GM23338 (cell line): ENCODE measurements at places on chromosomes 7 and 10.

DNA sequence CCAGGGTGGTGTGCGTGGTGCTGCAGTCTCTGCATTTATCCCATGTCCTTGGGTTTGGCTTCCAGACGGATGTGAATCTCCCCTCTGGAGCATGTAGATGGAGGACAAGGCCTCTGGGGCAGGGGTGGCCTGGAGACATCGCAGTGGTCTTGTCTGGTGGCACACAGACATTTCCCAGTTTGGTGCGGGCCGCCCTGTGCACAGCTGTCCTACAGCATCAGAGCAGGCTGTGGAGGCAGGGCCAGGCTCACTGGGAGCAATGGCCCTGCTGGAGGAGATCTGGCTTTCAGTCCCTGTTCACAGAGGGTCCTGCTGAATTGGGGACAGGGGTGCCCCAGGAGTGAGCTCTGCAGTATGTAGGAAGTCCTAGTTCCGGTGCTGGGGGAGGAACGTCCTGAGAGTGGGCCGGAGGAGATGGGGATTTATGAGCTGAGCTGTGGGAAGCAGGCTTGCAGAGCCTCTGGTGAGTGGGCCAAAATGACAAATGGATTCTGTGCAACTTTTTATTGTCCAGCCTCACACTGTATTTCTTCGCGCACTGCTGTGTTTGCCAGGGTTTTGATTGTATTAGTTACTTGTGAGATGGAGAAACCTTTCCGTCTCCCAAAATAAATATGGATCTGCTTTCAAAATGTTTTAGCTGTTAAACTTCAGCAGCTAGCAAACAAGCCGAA is 40.3 kb downstream of the MGMT start:
- DNase-seq: no peak

- no peak for DNase-seq
Measured at GRCh38 chr7:123579416-123579815, 21.8 kb upstream of the NDUFA5 start.

DNA sequence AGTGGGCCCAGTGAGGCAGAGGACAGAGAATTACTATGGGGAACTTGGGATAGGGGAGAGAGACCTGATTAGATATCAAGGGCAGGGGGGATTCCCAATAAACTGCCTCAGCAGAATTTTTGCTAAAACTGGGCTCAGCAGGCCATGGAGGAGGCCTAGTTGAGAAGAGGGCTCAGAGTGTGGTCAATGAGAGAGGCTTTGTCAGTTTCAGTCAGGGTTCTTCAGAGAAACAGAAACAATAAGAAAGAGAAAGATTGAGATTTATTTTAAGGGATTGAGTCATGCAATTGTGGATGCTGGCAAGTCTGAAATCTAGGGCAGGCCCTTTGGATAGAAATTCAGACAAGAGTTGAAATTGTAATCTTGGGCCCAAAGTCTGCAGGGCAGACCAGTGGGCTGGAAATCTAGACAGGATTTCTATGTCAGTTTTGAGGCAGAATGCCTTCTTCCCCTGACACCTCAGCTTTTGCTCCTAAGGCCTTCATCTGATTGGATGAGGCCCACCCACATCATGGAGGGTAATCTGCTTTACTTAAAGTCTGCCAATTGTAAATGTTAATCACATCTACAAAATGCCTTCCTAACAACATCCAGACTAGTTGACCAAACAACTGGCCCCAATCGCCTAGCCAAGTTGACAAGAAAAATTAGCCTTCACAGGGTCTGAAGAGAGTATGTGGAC is 33.5 kb upstream of the CCSER2 start:
- DNase-seq: no peak

- DNase-seq: peak; percentile 52
Measured at GRCh38 chr10:16155834-16156233, 281.0 kb upstream of the PTER start.

- peak; percentile 82 for DNase-seq
Measured at GRCh38 chr10:95289003-95289920, 1.5 kb downstream of the PDLIM1 start.

- DNase-seq: no peak
Measured at GRCh38 chr10:79147796-79148451, 79.2 kb downstream of the ZMIZ1 start.

DNA sequence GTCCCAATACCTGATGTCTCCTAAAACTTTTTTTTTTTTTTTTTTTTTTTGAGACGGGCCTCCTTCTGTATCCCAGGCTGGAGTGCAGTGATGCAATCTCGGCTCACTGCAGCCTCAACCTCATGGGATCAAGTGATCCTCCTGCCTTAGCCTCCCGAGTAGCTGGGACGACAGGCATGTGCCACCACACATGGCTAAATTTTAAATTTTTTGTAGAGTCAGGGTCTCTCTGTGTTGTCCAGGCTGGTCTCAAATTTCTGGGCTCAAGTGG is 28.4 kb downstream of the GTF2IRD1 start:
- DNase-seq: no peak

DNA sequence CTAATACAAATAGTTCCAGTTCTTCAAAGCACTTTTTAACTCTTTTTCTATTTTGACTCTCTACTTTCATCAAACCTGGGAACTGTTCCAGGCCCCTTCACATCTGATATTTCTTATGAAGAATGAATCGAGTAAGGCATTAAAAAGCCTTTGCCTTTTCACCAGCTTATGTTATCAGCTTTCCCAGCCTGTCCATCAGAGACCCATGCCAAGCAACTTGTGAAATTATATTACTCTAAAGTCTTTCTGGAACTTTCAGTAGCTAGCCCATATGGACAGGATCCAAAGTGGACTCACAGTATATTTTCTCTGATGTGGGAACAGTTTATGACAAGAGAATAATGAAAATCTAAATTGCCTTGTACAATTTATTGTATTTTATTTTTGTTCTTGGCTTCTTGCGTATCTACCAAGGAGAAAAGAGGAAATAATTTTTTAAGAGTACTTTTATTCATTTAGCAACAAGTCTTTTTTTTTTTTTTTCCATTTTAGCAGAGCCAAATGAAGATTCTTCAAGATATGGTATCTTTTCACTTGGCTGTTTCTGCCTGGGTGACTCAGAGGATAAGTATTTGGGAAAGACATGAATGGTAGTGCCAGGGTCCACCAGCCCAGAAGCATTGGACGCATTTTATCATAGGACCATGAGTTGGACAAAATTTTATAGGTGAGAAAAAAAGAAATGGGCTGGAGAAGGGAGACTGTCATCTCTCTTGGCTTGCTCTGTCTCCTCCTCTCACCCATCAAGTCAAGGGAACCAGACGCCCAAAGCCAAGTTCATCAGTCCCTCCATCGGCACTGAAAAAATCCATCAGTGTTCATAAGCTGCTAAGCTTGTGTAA is 195.8 kb upstream of the NEBL start:
- DNase-seq: no peak

DNA sequence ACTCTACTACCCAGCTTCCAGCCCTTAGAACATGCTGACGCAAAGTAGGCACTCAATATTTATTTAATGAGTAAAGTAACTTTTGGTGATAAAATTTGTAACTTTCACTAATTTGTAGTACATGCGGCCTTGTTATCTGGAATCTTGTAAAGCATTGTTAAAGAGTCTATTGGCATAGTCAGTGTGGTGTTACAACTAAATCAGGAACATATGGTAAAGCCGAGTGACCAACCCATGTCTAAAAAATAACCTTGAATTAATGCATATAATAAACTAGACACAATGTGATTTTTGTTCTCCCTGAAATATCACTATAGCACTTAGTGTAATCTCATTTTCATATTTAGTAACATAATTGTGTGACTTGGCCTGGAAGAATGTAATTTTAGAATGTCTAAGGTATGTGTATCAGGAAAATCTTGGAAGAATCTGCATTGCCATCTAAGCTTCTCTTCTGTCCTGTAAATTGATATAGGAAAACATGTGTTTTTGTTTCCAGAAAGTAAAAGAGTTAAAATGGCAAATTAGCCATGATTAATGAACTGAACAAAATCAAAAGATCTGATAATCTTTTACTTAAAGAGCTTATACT is 256.7 kb upstream of the GNAI1 start:
- no peak for DNase-seq

DNA sequence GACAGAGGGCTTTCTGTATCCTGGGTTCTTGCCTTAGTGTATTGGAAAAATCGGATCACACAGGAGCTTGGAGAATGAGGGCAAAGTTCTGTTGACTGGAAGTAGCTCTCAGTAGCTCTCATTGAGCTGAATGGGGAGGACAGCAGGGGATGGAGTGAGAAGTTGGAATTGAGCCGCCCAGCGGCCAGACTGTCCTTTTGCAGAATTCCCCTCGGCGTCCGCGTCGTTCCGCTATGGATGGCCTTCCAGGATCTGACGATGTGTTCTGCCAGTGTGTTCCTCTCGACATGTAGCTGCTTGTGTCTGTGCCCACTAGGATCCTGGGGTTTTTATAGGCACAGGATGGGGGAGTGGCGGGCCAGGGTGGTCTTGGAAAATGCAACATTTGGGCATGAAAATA is 351.8 kb upstream of the SEMA3A start:
- peak; percentile 8 for DNase-seq

DNA sequence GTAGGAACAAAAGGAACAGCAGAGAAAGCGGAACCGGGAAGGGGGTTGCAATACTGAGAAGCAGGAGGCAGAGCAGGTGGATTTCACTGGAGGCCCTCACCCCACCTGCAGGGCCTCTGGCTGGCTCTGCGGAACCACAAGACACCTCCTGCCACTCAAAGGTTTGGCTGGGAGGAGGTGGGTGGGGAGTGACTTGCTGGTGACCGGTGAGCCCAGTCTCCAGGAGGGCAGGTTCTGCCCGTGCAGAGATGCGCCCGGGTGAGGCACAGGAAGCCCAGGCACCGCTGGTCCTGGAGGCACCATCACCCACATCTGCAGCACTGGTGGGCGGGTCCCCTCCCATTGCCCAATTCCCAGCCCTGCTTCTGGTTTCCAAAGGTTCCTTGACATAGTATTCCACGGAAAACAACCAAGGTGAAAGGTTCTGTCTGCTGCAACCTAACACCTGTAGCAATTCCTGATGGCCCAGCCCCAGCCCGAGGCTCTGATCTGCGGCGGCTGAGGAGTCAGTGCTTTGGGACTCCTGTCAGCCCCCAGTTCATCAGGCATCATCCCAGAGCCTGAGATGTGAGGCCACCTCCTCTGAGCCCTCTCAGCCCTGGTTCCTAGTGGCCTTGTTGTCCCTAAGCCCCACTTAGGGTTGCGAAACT is 64.4 kb downstream of the CALML3 start:
- no peak for DNase-seq

- DNase-seq: peak; percentile 69
Measured at GRCh38 chr10:92420546-92421275, 129.7 kb downstream of the MARCHF5 start.

DNA sequence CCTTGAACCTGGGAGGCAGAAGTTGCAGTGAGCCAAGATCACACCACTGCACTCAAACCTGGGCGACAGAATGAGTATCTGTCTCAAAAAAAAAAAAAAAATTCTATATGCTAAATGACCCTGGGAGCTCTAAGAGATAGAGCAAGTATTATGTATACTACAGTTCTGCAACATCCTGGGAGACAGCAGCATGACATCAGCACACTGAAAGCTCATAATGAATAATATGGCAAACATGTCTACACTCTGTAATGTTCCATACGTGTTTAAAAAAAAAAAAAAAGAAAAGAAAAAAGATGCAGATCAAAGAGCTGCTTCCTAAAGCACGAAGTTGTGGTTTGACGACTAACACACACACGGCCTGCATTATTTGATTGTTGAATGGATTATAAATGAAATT is 72.5 kb downstream of the CUL2 start:
- no peak for DNase-seq

DNA sequence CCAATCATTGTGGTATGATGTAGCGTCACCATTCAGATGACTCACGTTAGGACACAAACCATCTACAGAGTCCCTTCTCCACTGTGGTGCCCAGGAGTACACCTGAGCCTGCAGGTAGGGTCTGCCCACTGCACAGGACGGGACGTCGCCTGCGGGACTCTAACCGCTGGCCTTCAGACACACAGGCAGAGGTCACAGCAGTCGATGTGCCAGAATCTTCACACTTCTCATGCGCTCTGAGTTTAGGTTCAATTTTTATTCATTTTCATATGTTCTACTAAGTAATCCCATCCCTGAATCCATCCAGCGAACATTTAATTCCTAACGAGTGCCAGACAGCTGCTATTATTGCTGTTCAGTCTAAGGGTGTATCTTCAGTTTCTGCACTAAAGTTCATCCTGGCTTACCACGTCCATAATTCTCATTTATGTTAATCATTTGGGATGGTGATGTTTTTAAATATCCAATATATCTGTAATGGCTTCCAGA is 73.3 kb downstream of the CXCL12 start:
- DNase-seq: no peak

GRCh38 chr10:130894471-130894870 is 417.1 kb downstream of the TCERG1L start:
- no peak for DNase-seq

DNA sequence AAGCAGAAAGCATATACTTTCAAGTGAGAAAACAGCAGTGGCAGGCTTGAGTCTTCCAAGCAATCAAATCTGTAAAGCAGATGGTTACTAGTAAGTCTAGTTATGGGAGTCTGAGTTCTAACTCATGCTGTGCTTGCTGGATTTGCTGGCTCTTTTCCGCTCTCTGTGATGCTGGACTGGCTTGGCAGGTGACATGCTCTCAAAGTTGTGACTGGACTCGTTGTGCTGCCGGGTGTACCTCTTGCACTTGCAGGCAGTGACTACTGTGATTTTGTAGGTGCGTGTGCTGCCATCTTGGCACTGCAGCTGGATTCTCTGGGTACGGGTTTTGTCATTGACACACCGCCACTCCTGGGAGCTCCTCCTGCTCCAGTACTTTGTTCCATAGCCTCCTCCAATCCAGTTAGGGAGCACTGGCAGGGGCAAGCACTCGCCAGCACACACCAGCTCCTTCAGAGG is 3.1 kb downstream of the SOSTDC1 start:
- no peak for DNase-seq

- DNase-seq: no peak
Measured at GRCh38 chr10:99555371-99555770, 22.6 kb downstream of the NKX2-3 start.

- DNase-seq: peak; percentile 33
Measured at GRCh38 chr7:99707096-99707495, 27.3 kb upstream of the CYP3A5 start.

DNA sequence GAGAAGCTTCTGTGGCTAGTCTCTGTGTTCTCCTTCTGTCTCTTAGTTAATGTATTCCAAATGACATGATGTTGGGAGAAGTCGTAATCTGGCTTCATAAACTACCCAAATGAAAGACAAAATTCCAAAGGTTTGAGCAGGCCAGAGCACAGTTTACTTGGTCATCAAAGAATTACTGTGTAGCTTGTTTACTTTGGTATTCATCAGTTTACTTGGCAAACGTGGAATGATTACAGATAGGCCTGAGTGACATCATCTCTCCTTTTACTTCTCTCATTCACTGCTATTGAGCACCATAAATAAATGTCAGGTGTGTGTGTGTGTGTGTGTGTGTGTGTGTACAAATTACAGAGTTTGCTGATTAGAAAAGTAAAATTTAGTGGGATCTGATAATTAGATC is 327.3 kb downstream of the PHTF2 start:
- DNase-seq: no peak

GRCh38 chr7:158277219-158278141 is 310.1 kb downstream of the PTPRN2 start:
- DNase-seq: no peak
